ENCODE measurements at places on chromosomes 3 and 15.

DNA sequence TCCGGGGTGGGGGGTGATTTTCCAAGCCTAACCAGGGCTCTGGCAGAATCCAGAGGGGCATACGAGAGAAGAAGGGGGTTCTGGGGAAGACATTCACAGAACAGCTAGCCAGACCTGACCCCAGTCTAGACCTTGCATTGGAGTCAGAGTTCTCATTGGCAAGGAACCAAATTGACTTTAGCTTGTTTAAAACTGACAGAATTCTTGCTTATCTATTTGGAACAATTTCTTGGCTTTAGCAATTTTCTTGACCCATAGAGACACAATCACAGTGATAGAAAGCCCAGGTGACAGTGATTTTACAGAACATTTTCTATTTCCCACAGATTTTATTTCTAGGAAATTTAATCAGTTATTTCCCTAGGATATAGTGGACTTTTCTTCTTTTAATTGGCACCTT lies 23.6 kb upstream of the ATP11B start:
- no peak for DNase-seq

DNA sequence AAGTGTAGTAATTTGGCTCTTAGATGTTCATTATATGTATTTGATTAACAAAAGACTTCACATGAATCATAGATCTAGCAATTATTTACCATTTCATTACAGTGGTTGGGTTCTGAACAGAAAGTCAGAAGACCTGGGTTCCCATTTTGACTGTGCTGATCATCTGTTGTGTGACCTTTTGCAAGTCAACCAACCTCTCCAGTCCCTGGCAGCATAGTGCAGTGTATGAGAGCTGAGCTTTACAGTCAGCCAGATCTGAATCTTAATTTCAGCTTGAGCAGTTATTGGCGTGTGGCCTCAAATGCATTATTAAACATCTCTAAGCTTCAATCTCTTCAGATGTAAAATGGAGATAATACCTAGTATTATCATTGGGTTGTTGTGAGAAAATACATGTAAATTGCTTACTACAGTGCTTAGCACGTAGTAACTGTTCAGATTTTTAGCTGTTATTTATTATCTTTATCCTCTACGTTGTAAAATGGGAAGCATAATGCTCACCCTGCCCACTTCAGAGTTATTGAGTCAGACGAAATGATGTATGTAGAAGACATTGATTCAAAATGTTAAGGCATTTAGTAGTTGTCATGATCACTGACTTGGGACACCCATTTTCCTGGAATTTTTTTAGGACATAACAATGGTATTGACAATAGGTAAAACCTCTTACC lies 104.0 kb downstream of the KLHL25 start:
- no peak for DNase-seq

GRCh38 chr3:171878461-171879225 lies 35.5 kb downstream of the TMEM212 start:
- no peak for DNase-seq

GRCh38 chr3:110799271-110799670 lies 272.3 kb upstream of the NECTIN3 start:
- no peak for DNase-seq

- DNase-seq, result no peak
Measured at GRCh38 chr15:89359471-89360293, 25.1 kb upstream of the POLG start.

DNA sequence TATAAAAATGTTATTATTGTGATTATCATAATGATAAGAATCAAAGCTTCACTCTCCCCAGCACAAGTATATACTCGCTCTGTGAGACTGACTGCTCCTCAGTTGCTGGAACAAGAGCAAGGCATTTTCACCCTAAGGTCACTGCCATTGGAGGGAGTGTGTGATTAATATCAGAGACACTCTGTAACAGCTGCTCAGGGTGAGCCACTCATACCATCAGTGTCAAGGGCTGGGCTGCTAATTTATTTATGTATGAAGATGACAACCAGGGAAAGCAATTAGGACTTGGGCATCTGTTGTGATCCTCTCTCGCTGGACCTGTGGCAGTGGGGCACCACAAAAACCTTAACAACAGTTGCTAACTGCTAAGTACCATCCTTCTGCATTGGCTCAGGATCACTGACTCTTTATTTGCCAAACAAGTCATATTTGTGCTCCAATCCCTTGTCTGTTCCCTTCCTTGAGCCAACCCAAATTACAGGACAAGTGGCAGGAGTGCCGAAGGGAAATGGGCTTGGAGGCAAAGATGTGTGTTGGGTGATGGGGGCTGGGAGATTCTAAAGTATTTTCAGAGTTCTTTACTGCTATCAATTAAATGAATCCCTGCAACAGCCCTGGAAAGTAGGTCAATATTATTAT lies 297.5 kb upstream of the STT3B start:
- no peak for DNase-seq

- no peak for DNase-seq
Measured at GRCh38 chr3:141915766-141916165, 39.3 kb downstream of the ATP1B3 start.

DNA sequence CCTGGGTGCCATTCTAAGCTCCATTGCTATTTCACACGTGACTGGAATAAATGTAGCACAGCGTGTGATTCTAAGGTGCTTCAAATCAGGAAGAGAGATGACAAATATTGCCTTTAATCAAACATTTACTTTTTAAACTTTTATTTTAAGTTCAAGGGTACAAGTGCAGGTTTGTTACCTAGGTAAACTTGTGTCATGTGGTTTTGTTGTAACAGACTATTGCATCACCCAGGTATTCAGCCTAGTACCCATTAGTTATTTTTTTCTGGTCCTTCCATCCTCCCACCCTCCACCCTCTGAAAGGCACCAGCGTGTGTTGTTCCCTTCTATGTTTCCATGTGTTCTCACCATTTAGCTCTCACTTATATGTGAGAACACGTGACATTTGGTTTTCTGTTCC lies 510.8 kb downstream of the PLOD2 start:
- DNase-seq, result no peak

DNA sequence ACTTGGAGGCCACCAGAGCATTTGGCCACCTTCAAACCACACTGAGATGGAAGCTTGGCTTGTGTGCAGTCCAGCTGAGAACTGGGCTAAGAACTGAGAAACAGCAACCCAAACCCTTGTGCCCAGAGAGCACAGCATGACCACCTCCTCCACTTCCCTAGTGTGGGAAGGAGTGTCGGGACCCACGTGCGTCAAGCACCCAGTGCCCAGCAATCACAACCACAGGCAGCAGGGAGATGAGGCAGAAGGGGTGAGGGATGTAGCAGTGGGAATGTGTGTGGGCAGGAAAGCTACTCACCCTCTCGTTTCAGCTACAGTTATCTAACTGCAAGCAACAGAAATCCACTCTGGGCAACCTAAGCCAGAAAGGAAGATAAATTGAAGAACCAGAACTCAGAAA lies 25.0 kb upstream of the RFTN1 start:
- no peak for DNase-seq

GRCh38 chr15:57152666-57153539 lies 223.4 kb upstream of the CGNL1 start:
- DNase-seq, result no peak

GRCh38 chr3:189260556-189261493 lies 89.1 kb downstream of the TPRG1 start:
- DNase-seq, result no peak

- no peak for DNase-seq
Measured at GRCh38 chr3:149494022-149494758, 19.7 kb downstream of the TM4SF4 start.

DNA sequence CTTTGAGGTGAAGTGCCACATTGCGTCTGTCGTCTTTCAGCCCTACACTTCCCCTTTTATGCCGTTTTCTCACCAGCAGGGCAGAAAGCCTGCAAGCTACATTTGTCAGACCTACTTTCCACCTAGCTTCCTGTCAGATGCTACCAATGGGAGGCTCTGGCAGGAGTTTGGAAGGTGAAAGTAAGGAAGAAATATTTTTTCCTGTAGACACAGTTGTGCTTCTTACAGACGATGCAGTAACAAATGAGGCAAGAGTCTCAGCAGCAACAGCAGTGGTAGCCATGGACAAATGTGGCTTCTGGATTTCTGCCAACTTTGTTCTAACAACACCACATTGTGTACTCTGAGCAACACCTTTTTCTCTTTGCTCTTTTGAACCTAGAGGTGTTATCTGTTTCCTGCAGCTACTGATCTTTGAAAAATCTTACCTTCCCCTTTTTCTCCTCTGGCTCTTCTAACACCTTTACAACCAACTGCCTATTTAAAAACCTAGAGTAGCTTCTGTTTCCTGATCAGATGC lies 70.6 kb upstream of the STT3B start:
- peak; percentile 8 for DNase-seq

DNA sequence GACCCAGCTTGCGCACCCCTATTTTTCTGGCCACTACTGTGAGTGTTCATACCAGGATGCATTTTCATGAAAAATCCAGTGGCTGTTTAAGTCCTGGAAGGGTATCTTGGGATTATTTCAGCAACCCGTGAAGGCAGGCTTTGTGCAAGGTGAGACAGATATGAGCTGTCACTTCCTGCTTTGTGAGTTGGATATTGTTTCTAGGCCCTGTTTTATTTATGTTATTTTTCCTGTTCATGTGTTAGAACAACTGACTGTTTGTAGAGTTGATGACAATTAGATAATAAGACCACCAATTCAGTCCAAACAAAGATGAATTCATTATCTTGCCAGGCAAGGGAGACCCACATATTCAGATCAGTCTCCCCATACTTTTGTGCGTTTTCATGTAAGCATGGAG lies 42.5 kb downstream of the ZBTB38 start:
- no peak for DNase-seq

DNA sequence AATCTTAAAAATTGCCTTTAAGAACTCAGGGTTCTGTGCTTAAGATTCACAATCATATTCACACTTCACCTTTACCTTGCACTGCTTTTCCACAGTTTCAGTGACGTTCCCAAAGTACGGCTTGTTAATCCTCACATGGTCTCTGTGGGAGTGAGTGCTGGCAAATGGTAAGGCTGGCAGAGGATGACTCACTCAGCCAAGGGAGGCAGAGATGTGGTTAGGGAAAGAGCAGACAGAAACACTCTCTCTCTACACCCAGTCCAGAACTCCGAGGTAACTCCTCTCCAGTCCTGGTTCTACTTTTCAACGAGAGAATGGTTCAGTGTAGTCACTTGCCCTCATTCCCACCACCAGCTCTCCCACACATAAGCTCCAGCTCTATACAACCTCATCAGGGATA lies 33.1 kb downstream of the RASGRP1 start:
- DNase-seq, result no peak

DNA sequence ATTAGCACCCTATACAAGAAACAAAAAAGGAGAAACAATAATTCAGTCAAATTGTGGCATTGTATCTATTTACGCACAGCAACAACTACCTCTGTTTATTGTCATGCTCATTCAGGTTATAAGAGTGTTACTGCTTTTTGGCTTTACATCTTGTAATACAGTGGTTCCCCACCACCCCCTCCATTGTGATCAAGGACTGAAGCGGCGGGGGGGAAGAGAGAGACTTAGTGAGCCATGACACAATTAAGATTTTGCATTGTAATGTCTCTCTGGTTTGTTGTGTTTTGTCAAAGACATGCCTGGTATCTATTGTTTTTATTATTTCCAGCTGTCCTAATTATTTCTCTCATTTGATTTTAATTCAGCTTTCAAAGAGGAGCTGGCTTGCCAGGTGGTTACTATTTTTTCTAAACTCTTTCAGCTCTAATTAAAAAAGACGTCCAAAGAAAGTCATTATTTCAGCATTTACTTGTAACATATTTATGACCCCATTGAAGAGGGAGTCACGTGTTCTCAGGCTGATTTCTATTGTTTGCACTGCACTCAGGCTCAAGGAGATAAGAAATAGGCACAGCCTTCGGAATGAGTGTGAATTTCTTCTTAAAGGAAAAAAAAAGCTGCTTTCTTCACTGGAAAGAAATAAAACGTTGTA lies 234.4 kb upstream of the TBL1XR1 start:
- DNase-seq, result no peak

- no peak for DNase-seq
Measured at GRCh38 chr3:36714343-36715086, 49.8 kb downstream of the DCLK3 start.

GRCh38 chr3:177948716-177949425 lies 587.4 kb upstream of the KCNMB2 start:
- DNase-seq, result no peak

GRCh38 chr3:134212967-134213665 lies 37.5 kb downstream of the RYK start:
- DNase-seq, result peak; percentile 78

DNA sequence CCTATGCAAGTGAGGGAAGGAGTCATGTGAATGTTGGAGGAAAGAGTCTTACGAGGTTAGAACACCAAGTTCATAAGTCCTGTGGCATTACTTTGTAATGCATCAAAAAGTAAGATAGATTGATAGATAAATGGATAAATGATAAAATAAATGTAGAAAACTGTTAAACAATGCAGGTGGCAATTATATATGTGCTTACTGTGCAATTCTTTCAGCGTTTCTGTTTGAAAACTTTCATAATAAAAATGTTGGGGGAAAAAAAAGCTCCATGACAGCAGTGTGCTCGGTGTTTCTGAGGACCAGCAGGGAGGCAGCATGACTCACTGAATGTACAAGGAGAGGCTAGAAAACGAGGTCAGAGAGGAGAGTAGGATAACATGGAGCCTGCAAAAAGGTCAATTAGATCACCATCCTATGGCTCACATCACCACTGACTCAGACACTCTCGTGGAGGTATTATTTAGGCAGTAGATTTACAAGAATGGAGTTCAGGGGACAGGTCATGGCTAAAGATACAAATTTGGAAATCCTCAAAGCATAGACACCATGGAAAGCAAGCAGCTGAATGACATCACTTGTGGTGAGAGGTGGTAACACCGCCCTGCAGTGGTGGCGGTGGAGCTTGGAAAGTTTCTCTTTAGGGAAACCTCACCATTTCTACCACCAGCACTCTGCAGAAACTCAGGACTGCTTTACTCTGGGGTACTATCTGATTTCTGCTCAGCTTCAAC lies 219.8 kb downstream of the CTNNB1 start:
- no peak for DNase-seq

GRCh38 chr15:45118131-45118588 lies 4.0 kb downstream of the DUOXA2 start:
- peak; percentile 58 for DNase-seq

GRCh38 chr3:119759962-119760361 lies 21.9 kb upstream of the NR1I2 start:
- no peak for DNase-seq

DNA sequence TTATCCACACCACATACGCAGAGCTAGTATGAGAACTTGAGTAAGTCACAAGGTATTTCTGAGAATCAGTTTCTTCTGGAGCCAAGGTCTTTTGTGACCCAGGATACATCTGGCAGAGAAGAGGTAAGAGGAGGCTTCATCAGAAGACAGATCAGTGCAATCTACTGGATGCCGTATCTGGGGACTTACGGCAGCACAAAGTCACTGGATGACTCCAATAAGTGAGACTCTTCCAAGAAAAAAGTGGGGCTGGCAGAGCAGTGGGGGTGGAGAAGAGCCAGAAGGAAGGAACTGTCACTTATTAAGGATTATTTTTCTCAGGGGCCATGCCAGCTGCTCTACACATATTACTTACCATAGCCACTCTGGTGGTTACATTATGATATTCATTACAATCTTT lies 31.6 kb upstream of the UBXN7 start:
- DNase-seq, result no peak

Data from activated CD8-positive, alpha-beta memory T cell treated with anti-CD3 and anti-CD28 coated beads for 4 hours (primary cell).